A673 (cell line): ENCODE measurements at places on chromosomes 5 and 9.

DNA sequence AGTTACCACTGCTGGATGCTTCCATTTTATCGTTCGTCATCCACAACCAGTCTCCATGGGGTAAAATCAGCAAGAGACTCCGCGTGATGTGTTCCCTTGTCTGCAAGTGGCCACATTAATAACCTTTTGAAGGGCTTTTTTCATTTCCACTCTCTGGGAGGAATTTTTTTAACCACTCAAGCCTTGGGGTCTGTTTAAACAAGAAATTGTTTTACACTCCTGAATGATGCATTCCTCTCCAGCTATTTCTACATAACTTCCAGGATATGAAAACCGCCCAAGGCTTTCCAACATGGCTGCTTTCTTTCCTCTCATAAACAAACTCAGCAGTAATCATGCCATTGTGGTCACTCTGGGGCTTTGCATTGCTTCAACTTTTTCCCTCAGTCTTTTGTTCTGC, 217.2 kb upstream of the DAPK1 start:
- DNase-seq = no peak

DNA sequence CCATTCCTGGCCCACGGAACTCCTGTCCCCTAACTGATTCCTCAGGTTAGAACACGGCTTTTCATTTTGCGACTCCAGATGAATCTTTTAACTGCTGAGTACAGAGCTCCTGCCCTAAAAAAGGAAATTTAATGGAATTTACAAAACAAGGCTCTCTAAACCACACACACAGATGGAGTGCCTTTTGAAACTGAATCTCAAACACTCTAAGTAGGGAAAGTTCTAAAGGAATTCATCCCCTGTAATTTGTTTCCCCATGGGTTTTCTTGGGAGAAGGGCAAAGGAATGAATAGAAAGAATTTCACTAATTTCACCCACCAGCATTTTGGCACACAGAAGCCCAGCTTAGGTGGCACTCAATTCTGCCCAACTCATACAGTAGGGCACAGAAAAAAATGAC, 106.5 kb downstream of the THBS4 start:
- no peak for DNase-seq

DNA sequence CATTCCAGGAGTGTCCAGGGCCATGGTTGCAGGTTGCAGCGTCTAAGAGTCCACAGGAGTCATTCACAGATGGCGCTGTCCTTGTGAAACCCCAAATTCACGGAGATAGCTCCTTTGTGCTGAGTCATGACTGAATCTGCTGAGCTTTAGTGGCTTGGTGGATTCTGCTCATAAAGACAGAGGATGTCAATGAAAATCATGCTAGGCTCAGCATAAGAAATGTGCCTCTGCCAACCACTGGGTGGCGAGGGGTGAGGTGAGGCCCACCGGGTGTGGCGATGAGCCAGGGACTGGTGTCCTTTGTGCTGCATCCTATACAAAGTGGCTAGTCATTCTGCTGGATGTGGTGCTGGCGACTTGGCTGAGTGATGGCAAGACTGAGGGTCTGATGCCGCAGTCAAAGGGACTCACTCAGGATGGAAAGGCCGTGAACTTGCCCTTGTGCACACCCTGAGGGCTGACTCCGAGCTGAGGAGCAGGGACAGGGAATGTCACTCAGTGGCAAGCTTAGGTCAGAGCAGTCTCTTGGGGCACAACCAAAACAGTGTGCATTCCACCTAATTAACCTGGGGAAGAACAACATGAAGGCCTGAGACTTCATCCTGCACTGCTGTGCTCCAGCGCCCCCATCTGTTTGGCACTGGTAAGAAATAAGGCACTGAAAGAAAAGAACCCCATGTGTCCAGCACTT, 71.5 kb downstream of the DAP start:
- DNase-seq = peak; percentile 77

- no peak for DNase-seq
These were observed 632 bp downstream of the DPM2 start for GRCh38 chr9:127937056-127937387.

- DNase-seq = peak; percentile 9
These were observed 412.5 kb upstream of the POU5F2 start for GRCh38 chr5:94153736-94154450.

GRCh38 chr5:142820447-142820846, 50.3 kb downstream of the ARHGAP26 start:
- DNase-seq = no peak

DNA sequence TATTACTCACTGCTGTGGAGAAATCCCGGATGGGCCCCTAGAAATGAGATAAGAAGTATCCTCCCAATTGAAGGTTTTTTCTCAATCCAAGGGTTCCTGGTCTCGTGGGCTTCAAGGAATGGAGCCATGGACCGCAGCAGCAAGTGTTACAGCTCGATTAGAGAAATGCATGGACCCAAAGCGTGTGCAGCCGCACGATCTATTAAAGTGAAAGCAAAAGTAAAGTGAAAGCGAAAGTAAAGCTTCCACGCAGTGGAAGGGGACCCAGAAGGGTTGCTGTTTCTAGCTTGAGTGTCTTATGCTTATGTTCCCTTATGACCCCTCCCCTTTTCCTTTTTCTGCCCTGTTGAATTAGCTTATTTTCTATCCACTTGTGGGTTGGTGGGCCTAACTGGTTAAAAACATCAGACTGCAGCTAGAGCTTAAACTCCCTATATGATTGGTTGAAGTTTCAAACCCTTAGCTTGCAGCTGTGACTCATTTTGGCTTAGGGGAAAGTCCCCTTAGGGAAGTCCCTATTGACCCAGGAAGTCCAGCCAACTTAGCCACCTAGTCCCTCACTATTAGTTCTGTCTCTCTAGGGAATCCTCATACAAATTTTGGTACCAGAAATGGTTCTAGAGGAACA, 1111.8 kb downstream of the TAF11L14 start:
- no peak for DNase-seq

DNA sequence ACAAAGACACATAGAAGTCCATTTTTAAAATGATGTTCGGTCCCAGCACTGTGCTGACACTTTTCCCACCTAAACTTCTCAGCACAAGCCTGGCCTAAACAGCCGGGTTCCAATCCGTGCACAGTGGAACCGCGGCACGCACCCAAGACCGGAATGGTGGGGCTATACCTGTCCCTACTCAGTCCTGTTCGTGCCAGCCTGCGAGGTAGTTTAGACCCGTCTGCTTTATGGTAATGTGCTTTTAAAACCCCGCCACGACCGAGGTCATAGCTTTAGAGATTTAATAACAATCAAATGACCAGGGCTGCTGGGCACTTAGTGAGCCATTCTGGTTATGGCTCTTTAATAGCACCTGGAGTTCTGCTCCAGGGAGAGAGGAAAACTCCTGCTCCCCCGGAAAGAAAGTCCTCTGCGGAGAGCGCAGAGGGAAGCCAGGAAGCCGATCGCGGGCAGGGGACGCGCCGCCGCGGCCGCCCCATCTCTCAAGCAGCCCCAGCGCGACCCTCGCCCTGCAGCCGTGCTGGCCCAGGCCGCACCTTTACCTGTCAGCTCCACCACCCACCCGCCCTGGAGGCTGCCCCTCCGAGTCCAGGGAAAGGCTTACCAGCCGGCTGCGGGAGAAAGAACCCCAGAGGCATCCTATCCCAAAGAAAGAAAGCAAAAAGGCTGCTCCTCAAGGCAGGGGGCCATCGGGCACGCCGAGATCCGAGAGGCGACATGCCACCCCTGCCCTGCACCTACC, 511 bp downstream of the ARL15 start:
- peak; percentile 28 for DNase-seq

DNA sequence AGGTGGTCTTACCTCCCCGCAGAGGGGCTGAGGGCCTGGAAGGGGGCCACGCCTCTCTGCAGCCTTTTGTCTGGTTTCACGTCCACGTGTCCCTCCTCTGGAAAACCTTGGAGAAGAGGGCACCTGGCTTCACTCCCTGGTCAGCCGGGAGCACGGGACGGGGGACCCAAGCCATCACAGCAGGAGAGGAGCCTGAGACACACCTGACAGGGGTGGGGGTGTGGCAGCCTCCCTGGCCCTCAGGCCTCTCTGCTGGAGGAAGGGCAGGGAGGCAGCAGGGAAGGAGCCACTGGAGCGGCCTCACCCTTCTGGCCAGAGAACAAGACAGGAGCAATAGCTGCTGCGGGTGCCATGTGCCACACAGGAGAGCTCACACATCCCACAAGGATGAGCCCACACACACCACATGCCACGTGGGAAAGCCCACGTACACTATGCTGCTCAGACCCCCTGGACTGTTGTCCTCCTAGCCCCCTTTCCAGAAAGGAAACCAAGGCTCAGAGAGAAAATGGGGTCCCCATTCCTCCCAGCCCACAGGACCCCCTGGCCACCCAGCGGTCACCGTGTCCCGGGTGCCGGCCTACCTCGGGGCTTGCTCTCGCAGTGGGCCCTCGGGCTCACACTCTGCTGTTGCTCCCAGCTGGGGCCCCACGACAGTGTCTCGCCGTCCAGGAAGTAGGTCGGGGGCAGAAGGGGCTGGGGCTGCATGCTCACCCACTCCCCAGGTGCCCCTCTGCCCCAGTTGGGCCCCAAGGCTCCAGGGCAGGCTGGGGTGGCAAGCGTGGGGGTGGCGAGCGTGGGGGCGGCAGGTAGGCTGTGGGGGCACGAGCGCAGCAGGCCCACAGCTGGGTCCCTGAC, 18.2 kb downstream of the CCDC187 start:
- no peak for DNase-seq

GRCh38 chr5:171387970-171388815, 544 bp downstream of the NPM1 start:
- peak; percentile 77 for DNase-seq

DNA sequence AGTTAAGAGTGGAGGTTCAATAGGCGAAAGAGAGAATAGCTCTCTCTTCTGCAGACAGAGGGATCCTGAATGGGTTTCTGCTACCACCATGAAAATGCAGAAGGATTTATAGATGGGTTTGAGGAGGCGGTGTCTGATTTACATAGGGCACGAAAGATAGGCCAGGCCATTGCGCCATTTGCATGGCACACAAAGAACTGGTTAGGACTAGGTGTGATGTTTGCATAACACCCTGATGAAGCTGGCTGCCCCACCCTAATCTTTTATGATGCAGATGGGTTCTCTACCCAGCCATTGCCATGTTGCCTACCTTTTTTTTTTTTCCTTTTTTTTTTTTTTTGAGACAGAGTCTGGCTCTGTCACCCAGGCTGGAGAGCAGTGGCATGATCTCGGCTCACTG, 51.4 kb upstream of the PDZD2 start:
- DNase-seq = no peak

DNA sequence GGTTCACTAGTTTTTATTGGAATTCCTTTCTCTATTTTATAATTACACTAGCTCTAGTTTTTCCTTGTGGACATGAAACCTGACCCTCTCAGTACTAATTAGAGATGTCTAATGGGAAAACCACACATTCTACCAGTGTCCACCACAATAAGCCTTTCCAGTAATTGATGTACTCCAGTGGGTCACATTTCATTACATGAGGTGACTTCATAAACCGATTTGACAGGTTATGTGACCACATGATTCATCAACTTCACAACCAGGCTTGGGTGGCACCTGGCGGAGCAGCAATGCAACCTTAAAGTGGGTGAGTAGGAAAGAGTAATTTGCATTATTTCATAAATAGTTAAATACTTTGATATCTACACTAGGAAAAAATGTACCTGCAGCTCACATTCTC, 284.2 kb upstream of the ADAMTS16 start:
- DNase-seq = no peak

DNA sequence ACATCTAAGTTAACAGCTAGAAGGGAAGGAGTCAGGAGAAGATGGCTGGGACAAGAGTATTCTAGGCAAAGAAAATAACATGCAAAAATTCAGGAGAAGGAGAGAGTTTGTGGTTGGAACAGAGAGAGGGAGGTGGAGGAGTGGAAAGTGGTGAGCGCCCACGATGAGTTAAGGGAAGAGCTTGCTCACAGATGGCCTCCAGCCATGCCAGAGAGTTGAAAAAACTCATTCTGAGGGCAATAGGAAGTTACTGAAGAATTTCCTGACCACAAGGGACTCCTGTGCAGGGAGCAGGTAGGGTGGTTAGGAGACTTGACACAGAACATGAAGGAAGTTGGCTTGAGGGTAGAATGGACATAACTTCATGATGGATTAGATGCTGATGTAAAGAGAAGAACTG, 159.7 kb downstream of the DOCK2 start:
- DNase-seq = no peak

GRCh38 chr9:121550569-121551512, 51.2 kb upstream of the GGTA1 start:
- peak; percentile 86 for DNase-seq

- no peak for DNase-seq
These were observed 196.9 kb downstream of the DMRTA1 start for GRCh38 chr9:22643541-22643940.

DNA sequence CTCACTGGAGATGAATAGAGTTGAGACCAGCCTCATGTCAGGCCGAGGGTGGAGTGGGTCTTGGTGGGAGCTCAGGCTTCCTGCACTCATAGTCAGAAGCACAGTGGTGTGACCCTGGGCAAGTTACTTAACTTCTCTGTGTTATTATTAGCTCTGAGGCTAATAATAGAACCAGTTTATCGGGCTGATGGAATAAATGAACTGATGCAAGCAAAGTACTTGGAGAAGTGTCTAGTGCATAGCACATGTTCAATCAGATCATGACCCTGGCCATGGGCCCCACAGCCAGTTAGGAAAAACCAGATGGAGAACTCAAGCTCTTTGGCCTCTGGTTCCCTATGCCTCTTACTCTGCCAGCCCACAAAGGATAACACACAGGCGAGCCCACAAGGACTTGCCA, 45.3 kb upstream of the OSMR start:
- no peak for DNase-seq

- DNase-seq = no peak
These were observed 9.1 kb upstream of the OLFM1 start for GRCh38 chr9:135078361-135078821.

DNA sequence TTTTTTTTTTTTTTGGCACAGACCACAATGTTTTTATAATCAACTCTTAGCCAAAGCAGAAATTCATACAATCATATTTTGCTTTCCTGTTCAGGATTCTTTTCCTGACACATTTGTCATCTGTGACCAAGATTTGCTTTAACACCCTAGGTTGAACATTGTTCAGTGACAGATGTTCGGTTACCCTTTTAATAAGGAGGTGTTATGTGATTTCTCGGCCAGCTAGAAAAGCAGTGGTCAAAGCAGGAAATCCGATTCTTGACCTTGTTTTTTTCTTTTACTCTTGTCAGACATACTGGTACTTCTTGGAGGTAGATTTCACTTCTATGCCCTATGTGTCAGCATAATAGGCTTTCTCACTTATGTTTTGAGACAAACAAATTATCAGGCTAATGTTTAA, 335.3 kb upstream of the ACTBL2 start:
- no peak for DNase-seq

- DNase-seq = peak; percentile 77
These were observed 51.9 kb downstream of the TGFBI start for GRCh38 chr5:136080483-136081216.

- DNase-seq = peak; percentile 75
These were observed 79.4 kb downstream of the ESM1 start for GRCh38 chr5:54905942-54906537.

GRCh38 chr9:111148052-111149017, 110.1 kb upstream of the LPAR1 start:
- no peak for DNase-seq

DNA sequence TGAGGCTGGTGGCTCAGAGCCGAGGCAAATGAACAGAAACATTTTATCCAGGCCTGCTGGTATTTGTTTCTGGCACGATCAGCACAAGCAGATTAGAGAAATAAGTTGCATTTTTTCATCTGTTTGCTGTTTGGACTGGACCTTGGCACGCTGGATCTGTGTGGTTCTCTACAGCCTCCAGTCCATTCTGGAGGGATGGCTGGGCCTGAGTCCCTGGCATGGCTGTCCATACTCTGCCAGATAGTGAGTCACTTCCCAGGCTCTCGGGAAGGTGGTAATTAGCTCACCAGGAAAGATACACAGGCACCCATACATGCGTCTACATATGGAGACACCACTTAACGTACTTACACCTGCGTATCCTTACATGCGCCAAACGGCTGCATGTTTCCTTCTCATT, 78.6 kb downstream of the SPRY4 start:
- no peak for DNase-seq

- no peak for DNase-seq
These were observed 27.4 kb downstream of the ATPSCKMT start for GRCh38 chr5:10222326-10222725.
